AG10803 (cell line): ENCODE measurements at places on chromosomes 7 and 10.

GRCh38 chr7:115475761-115476385 lies 554.0 kb downstream of the MDFIC start:
- no peak for DNase-seq

DNA sequence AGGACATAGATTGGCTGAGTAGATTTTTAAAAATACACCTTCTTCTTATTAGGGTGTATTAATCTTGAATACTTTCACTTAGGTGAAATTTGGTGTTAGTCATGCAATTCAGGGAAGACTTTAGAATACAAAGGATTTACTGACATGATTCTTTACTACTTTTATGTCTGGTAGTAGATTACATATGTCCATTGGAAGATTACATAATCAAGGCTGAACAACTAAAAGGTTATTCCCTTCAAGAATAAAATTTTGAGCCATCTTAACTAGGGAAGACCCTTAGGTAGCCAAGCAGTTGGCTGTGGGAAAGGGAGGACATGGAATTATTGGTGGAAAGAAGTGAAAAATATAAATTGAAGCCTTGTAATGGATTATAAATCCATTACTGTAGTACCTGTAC lies 165.0 kb downstream of the ITGB1 start:
- no peak for DNase-seq

GRCh38 chr10:114940735-114941134 lies 2.7 kb downstream of the TRUB1 start:
- DNase-seq = peak; percentile 3

DNA sequence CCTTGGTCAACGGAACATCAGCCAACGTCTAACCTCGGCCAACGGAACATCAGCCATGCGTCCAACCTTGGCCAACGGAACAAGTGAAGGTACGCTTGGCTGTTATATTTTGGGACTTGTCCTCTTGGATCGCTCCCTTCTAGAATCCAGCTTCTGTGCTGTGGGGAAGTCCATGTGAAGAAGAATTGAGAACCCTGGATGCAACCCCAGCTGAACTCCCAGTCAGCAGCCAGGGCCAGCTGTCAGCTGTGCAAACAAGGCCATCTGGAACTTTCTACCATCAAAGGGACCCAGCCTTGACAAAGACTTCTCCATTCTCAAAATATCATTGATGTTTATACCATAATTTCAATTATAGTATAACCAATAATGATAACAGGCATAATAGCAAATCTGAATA lies 43.3 kb upstream of the ITGA8 start:
- DNase-seq = no peak

- DNase-seq = no peak
Measured at GRCh38 chr7:22190736-22191135, 166.2 kb downstream of the RAPGEF5 start.

DNA sequence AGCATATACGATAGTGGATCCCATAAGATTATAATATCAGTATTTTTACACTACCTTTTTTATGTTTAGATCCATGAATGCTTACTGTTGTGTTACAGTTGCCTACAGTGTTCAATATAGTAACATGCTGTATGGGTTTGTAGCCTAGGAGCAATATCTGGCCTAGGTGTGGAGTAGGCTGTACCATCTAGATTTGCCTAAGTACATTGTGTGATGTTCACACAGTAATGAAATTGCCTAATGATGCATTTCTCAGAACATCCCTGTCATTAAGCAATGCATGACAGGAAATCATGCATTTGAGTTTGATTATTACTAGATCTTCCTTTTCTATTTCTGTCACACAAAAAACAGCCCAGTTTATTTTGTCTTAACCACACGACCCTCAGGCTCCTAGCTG lies 14.5 kb downstream of the CBX3 start:
- DNase-seq = no peak

DNA sequence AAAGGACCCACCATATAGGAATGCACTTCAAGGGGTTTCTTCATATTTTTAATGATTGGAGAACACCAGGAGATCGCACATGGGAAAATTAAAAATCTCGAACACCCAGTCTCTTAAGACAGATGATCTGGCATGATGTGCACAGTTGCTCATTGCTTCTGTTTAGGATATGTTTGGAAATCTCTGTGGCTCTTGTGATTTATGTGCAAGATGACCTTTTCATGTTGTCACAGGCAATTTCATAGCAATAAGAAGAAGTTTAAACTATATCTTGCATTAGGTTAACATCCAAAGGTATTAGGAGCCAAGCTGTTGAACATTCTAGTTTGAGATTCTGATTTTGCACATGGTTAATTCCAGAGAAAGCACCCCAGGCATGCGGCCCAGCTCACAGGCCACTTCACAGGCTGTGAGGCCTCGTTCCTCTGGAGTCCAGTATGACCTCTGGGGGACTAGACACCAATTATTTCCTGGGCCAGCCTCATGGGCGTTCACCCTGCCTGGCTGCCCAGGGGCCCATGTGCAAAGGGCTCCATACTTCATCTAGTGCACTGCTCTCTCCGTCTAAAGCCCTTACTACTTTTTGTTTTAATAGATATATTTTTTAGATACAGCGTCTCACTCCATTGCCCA lies 28.4 kb downstream of the CAMK1D start:
- DNase-seq = no peak

GRCh38 chr7:119572541-119572940 lies 700.4 kb upstream of the KCND2 start:
- DNase-seq = no peak

DNA sequence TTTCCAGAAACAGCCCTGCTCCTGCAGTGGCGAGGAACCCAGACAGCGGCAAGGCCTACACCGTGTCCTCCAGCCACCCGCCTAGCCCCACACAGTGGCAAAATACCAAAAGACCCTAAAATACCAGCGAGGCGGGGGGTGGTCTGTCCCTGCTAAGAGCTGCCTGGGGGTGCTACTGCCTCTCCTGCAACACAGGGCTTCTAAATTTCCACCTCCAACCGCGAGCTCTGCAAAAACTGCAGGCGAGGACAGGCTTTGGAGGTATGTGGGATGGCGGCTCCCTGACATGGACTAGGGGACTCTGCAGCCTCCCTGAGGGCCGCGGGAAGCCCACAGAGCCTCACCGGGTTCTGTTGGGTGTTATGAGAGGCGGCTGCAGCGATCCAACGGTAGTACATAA lies 122.3 kb downstream of the WDR37 start:
- DNase-seq = no peak
